ENCODE measurements at places on chromosomes 4 and X.

GRCh38 chr4:89837993-89838390 is 1.0 kb upstream of the SNCA start:
- DNase-seq = no peak

DNA sequence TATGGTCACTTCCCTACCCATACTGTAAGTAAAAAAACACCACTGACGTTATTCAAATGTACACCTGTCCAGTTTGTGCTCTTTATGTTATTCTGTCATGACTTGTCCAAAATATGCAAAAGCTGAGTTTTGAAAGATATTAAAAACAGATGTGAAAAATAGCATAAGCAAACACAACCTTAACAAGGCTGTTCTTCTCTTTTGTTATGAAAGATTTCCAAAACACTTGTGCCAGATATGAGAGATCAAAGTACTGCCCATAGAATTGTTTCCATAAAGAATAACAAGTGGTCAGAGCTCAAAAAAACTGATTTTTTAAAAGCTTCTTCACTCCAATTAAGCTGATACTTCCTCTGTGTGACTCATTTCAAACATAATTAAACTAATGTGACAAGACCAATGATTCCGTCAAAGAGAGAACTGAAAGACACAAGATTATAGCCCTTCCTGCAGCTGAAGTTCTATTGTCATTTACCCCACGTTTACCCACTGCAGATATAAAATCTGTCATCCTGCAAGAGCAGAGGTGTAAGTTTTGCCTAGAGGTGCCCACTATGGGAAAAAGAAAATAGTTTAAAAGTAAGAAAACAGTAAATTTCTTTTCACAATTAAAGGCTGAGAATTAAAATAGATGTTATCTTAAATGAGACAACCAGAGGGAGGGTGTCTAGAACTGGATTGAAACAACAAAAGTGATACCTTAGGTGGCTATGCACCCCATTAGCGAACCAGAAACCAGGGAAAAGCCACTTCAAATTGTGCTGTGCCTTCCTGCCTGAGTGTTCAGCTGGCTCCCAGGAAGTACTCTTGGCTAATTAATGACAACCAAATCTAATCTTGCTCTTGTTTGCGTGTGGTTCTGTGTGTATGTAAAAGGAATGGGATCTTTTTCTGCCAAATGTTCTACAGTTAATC is 30.1 kb downstream of the RASSF6 start:
- DNase-seq = no peak

- DNase-seq = no peak
These were observed 60.8 kb upstream of the ARHGAP36 start for GRCh38 chrX:130997314-130997713.

DNA sequence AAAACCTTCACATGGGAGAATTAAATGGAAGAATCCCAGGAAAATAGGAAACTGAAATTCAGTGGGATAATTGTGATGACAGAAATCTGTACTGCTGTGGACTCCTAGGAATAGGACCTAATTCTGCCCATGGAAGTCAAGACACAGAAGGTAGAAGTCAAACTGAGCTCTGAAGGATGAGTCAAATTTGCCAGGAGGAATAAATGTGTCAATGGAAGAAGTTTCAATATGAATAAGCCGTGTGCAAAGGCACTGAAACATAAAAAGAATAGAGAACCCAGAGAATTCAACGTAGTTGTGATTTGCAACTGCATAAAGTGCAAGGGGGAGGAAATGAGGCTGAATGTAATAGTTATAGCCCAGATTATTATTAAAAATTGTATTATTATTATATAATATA is 11.6 kb downstream of the ENAM start:
- no peak for DNase-seq

DNA sequence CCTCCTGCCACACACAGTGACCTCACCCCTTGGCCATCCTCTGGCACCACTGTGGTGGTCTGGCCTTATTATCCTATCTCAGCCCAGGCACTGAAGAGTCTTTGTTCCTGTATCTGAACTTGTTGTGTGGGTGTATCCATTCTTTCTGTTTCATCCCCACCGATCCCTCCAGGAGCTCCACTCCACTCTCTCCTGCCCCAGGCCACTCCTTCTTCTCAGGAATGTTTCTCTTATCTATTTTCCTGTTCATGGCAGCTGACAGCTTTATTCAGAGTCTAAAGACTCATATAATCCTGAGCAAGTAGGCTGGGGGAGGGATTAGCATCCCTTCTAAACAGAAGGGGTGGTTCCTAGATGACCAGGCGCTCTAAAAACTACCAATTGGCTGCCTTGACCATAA is 150.0 kb downstream of the ANAPC10 start:
- no peak for DNase-seq

- no peak for DNase-seq
These were observed 896.5 kb upstream of the PABPC4L start for GRCh38 chr4:135098061-135098460.

- DNase-seq = no peak
These were observed 118.6 kb upstream of the VCX3B start for GRCh38 chrX:8346060-8346459.

DNA sequence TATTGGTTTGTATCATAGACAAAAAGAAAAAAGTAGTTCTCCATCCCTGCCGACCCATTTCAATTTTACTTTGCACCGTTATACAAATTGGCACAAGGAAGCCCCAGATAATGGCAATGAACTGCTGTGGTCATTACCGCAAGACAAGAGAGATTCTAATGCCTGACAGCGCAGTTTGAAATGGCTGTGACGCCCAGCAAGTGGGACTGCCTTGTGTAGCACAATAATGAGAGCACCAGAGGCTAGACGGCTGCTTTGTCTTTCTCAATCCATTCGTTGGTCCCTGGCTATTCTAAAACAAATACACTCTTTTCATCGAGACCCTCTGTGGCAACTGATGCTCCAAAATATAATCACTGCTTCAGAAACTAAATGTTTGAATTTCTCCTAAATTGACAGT is 192.4 kb upstream of the NEIL3 start:
- no peak for DNase-seq

- DNase-seq = no peak
These were observed 350.1 kb upstream of the PCDH7 start for GRCh38 chr4:30370105-30370504.

- no peak for DNase-seq
These were observed 175.5 kb downstream of the NLGN4X start for GRCh38 chrX:6053141-6053540.

- DNase-seq = no peak
These were observed 921.7 kb upstream of the EPHA5 start for GRCh38 chr4:66591968-66592367.

GRCh38 chrX:2828344-2828958 is at the start of gene GYG2:
Gene GYG2, plus strand, starts transcription at chrX:2828930. Its CDS starts 1,259 bp downstream, at chrX:2830189.
- no peak for DNase-seq

- DNase-seq = no peak
These were observed 13.5 kb downstream of the RXFP1 start for GRCh38 chr4:158535130-158535614.

DNA sequence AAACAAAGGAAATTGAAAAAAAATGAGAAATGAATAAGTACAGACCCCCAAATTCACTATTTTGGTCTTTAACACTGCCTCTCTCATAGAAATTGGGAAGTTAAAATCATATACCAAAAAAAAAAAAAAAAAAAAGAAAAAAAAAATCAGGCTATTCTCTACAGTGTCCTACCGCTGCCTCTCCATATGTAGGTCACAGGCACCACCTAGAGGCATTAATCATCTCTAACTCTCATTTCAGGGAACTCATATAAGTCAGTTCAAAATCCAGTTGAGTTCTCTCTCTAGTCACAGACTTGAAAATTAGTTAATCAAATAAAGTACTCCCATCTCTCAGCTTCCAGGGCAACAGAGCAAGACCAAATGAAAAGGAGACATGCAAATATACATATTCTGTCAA is 47.9 kb downstream of the COX18 start:
- no peak for DNase-seq

- no peak for DNase-seq
These were observed 508.2 kb upstream of the FAM241A start for GRCh38 chr4:111636961-111637585.

GRCh38 chrX:24575496-24575895 is 71.7 kb downstream of the PCYT1B start:
- no peak for DNase-seq

DNA sequence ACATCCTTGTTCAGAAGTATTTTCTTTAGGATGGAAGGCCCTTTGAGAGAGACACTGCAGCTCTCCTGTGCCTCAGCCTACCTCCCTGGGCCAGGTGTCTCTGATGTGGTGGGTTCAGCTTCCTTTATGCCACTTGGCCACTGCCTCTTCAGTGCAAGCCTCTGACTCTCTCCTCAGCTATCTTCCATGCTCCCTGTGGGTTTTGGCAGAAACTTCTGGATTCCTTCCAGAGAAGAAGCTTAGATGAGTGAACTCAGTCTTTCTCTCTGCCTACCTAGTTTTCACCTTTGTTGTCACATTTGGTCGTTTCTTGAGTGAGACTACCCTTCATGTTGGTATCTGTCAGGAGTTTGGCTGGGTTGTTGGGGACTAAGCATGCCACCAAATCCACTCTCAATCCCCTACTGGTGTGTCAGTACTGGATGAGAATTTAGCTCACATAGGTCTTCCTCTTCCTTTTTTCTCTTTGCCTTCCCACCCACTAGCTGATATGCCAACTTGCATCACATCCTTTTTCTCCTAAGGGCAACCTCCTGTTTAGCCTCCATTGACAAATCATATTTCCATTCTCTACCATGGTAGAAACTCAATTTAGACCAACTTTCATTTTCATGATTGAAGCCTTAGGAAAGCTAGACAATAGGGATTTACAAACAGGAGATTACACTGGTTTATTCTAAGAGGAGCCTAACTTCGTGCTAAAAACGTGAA is 32.0 kb downstream of the IL15 start:
- DNase-seq = no peak

DNA sequence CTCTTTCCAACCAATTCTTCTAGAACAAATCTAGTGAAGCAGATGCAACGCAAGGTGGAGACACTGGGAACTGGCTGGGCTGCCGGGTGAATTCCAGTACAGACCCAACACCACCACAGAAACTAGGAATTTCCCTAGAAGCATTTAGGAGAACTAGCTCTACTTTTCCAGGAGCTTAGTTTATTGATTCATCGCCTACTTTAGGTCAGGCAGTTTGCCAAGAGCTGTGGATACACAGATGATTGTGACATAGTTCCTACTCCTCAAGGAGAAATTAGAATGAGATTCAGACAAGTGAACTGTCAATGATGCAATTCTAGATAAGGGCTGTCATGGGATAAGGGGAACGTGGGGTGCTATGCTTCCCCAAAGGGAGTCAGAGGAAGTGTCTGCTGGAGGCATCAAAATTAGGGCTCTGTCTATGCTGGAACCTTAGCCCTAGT is 350.0 kb downstream of the CAMK2D start:
- no peak for DNase-seq

- no peak for DNase-seq
These were observed 198.8 kb downstream of the RAB28 start for GRCh38 chr4:13285336-13285735.

Data from activated CD4-positive, alpha-beta T cell treated with anti-CD3 and anti-CD28 coated beads, Interleukin-2, amount 50 U/mL, for 24 hours (primary cell).